SK-N-SH (cell line): ENCODE measurements at places on chromosomes 7 and 10.

GRCh38 chr7:22725585-22725984 lies 1.4 kb upstream of the IL6 start:
- peak; percentile 28 for DNase-seq

DNA sequence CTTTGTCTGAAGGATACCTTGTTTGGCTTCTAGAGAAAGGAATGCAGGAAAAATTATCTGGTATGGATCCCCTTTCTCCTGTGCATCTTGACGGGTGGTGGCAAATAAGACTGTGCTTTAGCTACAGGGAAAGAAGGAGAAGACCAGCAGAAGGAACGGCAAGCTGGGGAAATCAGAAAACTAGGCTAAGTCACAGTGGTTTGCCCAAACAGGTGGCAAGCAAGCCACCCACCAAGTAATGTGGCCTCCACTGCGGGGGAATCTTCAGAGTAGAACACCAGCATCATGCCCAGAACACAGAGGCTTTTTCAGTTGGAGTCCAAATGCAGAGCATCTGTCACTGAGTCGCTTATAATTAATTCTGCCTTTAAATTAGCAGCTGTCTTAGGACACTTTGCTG lies 282.8 kb downstream of the PHF14 start:
- DNase-seq, result no peak

- DNase-seq, result peak; percentile 14
These were observed 13.3 kb upstream of the ZNF273 start for GRCh38 chr7:64889686-64890162.

GRCh38 chr7:81672872-81673271 lies 97.0 kb downstream of the HGF start:
- no peak for DNase-seq

DNA sequence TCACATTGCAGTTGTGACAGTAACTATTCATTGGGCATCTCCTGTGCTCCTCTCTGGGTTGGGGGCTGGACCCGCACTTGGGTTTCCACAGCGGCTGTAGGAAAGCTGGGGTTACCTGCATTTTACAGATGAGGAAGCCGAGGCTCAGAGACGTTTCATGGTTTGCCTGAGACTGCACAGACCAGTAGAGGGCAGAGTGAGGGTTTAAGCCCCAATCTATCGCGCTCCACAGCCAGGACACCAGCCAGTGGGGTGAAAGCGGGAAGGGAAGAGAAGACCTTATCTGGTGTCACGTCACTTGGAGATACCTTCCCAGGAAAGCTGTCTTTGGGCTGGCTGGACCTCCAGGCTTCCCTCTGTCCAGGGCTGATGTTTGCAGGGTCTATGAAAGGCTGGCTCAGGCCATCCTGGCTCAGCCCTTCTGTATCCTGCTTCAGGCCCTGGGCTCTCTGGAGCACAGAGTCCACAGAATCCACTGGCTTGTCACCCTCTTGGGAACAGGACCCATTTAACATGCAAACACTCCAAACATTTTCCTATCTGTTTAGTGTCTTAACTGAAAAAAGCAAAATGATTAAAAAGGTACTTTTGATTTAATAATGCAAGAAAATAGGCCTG lies 167.7 kb downstream of the EMX2 start:
- no peak for DNase-seq

DNA sequence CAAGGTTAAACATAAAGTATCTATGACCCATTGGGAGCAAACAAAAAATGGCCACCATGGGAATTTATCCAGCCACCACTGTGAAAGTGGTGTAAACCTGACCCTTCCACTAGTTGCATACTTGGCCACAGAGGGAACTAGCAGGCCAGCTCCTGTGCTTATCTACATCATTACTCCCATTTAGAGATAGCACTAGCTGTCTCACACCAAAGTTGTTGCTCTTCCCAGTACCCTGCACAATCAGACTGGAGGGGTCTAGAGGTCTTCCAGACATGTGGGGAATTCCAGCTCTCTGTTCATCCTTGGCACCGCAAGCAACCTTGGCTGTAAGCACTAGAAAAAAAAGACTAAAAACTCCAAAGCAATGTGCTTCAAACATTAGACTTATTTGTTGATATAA lies 113.9 kb downstream of the IPMK start:
- no peak for DNase-seq

DNA sequence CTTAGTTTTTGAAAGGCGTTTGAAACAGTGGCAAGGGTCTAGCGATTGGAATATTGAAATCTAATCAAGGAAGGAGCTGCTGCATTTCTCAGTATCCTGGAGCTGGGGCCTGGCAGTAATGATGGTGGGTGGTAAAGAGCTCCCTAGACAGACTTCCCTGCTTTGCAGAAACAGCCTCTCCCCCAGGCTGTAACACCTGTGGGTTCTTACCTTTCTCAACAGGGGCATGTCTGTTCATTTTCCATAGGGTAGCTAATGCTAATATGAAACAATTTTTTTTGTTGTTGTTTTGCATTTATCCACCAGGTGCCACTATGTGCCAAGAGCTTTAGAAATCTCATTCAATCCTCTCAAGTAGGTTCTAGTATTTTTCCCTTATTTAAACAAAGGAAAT lies 345.5 kb downstream of the REEP3 start:
- peak; percentile 37 for DNase-seq

DNA sequence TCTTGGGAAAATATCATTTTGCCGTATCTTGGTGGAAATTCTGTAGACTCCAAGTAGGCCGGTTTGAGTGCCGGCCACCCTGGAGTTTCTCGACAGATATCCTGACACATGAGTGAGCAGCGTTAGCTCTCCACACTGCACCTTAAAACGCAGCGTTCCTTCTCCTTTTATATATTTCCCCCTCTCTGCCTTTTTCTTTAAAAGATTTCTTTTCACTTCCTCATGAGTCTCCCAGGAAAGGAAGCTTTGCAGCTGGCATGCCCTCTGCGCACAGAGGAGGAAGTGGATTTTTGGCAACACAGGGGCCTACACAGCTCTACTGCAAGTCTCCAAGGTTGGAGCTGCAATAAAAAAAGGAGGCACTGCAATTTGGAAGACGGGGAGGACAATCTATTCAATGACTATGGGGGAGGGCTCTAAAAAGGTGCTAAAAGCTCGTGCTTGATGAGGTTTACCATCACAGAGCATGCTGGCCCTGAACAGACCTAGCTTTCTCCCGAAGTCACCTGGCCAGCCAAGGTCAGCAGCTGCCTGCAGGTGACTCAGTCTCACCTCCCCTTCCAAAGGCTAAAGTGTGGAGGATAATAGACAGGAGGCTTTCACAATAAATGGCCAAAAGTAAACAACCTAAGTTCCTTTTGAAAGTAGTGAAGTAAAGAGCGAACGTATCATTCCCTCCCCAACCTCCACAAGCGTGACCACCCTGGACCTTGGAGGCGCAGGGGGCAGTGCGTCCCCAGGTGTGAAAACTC lies 252.8 kb downstream of the ZMYND11 start:
- DNase-seq, result no peak

DNA sequence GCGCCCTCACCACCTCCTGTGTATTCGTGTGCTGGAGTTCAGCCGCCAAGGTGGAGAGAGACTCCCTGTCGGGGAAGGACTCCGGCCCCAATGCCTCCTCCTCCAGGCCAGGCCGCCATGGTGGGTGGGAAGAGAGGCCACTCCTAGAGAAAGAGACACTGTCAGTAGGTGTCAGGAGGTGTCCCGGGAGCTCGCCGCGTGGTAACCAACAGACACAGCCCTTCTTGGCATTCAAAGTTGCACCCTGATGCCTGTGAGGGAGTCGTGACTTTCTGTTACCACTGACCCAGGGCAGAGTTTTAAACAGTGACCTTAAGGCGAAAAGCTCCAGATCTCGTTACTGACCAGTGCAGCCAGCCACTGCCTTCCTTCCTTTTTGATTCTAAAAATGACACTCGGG lies 155.2 kb downstream of the CUX1 start:
- DNase-seq, result no peak

DNA sequence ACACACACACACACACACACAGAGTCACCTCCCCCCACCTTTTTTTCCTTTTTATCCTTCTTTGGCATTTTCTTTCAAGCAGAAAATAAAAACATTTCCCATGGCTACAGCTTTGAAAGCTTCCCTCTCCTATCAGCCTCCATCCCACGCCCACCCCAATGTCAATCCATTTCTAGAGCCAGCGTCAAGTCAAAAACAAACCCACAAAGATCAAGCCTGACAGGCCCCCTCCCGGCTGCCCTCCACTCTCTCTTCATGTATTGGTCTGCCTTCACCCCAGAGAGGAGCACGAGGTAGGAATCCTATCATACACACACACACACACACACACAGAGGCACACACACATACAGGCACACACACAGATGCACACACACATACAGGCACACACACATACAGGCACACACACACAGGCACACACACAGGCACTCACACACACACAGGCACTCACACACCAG lies 8.0 kb upstream of the TNRC18 start:
- no peak for DNase-seq

DNA sequence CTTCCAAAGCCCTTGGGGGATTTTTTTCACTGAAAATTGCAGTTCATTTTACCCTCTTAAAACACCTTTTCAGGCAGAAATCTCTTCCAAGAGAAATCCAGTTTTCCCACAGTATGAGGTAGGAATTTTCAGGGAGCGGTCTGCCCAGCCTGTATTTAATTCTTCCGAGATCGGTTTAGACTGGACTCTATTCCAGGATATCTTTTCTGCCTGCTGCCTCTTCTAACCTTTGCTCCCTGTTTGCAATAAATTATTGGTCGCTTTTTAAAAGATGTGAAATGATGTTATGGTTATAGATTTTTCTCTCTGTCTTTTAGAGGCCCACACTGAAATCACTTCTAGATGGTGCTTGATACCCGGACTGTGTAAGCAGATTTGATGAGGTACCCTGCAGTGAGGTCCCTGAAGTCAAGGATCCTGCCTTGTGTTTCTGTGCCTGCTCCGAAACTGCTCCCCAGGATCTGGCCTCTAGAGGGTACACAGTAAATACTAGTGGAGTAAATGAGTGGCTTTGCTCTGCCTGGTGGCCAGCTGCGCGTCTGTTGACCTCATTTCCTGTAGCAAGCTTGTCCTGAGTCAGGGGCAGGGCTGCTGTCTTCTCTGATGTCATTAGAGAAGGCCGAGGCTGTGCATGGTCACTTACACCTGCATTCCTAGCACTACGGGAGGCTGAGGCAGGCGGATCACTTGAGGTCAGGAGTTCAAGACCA lies 191.6 kb downstream of the FANK1 start:
- peak; percentile 35 for DNase-seq

DNA sequence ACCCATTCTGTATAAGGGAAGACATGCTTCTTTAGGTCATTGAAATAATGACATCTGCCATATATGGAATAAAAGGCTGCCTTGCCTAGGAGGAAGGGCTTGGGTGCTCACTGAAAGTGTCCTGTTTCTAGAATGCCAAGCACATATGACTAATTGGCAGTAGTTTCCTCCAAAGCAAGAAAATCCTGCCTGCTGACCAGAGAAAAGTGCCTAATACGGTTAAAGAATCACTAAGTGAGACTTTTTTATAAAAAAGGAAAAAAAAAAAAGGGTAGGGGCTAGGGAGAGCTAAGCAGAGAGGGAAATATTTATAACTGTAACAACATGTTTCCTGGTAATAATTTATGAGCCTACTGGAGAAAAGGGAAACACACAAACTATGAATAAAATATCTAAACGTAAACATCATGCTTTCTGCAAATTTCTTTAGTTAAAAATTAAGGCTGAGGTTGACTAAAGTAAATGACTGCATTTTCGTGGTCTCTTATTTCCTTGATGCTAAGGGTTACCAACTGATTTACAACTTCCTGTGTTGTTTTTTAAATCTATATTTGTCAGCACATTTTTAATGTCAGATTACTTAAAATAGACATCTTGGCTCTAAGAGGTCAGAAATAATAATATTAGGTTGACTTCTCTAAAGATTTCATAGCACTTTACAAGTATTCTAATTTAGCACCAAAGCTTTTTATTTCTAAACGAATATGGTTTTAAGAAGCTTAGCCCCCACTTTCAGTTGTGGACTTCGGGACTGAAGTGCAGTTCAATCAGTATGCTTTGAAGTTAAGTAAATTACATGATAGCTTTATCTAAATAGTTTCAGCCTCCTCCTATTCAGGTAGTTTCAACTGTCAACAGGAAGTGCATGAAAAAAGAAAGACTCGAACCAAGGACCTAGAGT lies 89.6 kb downstream of the CABCOCO1 start:
- no peak for DNase-seq

DNA sequence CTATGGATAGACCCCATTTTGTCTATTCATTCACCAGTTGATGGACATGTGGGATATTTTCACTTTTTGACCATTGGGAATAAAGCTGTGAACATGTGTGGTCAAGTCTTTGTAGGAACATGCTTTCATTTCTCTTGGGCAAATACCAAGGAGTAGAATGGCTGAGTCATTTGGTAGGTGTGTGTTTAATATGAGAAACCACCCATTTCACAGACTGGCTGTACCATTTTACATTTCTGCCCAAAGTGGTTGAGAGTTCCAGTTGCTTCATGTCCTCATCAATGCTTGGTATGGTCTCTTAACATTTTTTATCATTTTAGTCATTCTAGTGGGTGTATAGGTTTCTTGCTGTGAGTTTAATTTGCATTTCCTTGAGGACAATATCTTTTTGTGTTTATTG lies 124.9 kb upstream of the RHEB start:
- DNase-seq, result no peak

DNA sequence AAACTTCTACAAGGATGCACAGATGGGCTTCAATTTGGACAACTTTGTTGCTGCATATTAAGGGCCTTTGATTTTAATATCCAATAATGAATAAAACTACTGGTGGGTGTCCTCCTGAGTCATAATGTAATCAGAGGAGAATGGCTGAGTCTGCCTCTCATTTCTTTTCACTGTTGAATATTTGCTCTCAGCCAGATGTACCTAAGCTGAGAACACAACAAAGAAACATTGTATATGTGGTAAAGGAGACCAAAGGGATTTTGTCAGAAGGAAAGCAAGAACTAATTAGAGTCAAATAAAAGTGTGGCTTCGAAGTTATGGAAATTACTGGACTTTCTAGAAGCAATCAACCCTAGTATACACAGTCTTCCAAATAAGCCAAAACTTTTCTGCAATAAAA lies 131.0 kb upstream of the BET1 start:
- DNase-seq, result no peak

- no peak for DNase-seq
These were observed 364.0 kb downstream of the REEP3 start for GRCh38 chr10:63885156-63885555.
